NCI-H524 treated with DMSO at 0.1 percent for 48 hours (cell line): ENCODE measurements at places on chromosomes 4 and X.

DNA sequence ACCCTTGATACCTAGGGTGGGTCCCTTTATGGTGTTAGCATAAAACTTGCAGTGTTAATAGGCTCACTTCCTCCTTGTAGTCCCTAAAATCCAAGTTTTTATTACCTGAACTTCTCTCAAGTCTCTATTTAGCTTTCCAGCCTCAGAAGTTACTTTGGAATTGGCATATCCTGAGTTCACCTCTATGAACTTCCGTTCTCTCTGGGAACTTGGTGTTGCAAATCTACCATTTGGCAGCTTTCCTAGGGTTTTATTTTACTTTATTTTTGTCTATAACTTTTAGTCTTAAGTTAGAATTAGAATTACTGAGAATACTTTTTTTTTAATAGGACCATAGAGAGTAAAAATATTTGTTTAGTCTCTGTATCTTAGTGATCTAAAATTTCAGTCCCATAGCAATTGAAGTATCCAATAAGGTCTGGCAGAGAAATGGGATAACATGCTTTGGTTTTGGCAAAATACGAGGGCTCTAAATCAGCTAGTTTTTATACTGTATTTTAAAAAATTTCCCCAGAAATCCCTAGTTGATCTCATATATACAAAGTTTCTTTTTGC lies 30.3 kb upstream of the NAF1 start:
- DNase-seq = no peak

GRCh38 chr4:478373-478772 lies 20.6 kb downstream of the ZNF721 start:
- DNase-seq = no peak

GRCh38 chrX:97200454-97200853 lies 316.7 kb downstream of the RPA4 start:
- no peak for DNase-seq

- no peak for DNase-seq
Measured at GRCh38 chr4:17544831-17545234, 29.9 kb downstream of the CLRN2 start.

DNA sequence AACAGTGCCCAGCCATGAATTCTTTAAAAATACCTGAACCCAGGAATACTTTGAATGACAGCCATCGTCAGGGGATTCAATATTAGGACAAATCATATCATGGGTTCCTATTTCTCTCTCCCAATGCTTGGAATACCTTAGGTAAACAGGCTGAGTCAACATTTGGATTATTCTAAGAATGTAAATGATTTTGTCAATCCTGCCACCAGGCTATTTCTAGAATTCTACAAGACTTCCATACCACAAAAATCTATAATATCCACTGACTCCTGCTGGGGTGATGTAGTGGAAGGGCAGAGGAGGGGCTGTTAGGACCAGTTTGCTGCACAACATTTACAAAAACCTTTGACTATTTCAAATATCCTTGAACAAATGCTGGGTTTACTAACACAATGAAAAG lies 65.2 kb downstream of the IGFBP7 start:
- DNase-seq = no peak

- peak; percentile 2 for DNase-seq
Measured at GRCh38 chr4:53908661-53909078, 155.7 kb downstream of the CHIC2 start.

DNA sequence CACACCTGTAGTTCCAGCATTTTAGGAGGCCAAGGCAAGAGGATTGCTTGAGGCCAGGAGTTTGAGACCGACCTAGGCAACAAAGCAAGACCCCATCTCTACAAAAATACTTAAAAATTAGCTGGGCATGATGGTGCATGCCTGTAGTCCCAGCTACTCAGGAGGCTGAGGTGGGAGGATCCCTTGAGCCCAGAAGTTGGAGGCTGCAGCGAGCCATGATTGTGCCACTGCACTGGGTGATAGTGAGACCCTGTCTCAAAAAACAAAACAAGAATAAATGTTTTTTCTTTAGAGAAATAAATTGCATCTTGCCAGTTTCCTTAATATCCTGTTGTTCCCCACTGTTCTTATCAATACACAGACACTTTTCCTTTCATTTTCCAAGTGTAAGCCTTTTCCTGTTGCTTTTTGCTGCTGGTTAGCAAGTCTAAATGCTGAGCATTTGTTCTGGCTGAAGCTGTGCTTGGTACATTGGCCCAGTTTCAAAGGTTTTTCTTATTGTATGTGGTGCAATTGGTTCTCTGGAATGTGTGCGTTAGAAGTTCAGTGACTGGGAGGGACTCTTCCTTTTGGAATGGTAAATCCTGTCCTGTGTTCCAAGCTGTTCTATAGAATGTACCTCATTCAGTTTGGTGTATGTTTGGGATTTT lies 98.2 kb downstream of the AFF1 start:
- no peak for DNase-seq

GRCh38 chr4:40194602-40195161 lies 2.1 kb upstream of the RHOH start:
- no peak for DNase-seq

- DNase-seq = no peak
Measured at GRCh38 chr4:6701371-6701770, 7.7 kb downstream of the S100P start.

- no peak for DNase-seq
Measured at GRCh38 chr4:111214371-111214770, 591.5 kb upstream of the PITX2 start.

GRCh38 chr4:26088433-26088928 lies 174.5 kb downstream of the SMIM20 start:
- no peak for DNase-seq

DNA sequence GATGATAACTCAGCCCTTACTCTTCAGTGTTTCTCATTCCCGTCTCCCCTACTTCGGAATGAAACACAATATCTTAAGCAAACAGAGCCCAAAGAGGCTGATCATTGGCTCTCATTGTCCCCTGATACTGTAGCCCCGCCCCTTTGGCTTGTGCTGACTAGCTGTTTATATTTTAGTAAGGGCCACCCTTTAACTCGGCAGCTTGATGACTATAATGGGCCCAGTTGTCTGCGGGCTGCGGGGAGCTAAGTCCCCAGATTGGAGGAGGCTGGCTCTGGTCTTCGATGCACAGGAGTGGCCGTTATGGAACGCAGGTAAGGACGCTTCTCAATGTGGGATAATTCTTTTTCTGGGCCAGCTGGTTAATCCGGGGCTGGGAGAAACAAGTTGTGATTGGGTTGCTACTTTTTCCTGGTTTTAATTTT lies at the start of gene TRIM2:
TSS of gene TRIM2 (plus strand) at position 197 of the 425 bp plus-strand sequence. CDS start at position 285, 88 bp downstream.
- DNase-seq = peak; percentile 46

DNA sequence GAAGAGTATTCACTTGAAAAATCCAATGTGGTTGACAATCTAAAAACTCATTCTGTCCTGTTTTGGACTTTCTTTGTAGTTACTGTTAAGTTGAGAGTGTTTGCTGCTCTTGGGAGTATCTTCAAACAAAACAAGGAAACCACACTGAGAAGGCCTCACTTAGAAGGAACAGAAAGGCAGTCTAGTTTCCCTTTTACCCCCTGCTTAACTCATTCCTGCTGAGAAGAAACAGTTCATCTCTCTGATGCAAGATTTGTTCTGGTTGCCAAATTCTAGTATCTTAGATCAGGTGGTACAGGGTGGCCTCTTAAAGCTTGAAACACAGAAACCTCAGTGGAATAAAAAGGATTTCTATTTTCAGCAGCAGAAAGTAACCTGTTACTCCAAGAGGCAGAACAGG lies 41.4 kb downstream of the GUCY2F start:
- no peak for DNase-seq

- no peak for DNase-seq
Measured at GRCh38 chr4:110119880-110120279, 78.5 kb downstream of the ELOVL6 start.

GRCh38 chr4:68324519-68325262 lies 25.2 kb downstream of the YTHDC1 start:
- DNase-seq = no peak

DNA sequence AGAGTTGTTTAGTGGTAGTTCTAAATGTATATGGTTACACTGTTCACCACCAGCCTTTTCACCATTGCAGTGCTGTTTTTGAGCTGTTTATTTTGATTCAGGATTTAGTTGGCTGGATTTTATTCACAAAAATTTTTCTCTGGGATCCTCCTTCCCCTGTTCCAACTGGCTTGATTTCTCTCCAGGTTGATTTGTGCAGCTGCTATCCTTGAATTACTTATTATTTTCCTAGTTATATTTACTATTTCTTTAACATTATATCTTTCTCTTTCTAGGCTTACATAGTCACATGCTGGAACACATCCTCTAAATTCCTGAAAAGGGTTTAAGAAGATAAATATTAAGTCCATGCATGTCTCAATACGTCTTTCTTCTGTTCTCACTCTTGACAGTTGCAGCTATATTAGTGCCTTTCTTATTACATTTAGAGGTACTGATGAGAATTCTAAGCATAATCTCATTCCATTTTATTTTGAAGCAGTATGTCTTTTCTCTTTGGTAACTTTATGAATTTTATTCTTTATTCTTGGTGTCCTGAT lies 82.2 kb downstream of the SUPT20HL2 start:
- no peak for DNase-seq

DNA sequence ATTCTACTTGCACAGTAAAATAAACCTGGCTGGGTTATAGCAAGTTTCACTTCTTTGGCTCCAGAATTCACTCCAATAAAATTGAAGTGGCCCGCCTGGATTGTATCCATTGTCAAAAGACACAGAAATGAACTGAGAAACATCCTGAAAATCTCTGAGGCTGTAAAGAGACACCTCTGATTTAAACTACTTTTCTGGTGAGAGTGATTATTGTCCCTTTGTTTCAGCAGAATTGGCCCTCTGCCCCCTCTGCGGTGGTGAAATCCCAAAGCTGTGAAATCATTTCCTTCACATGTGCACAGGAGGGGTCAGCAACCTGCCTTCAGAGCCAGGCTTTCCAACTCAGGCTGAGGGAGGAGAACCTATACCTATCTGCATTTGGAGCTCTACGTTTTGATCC lies 23.0 kb downstream of the GAB3 start:
- no peak for DNase-seq

- no peak for DNase-seq
Measured at GRCh38 chrX:130994671-130995070, 63.5 kb upstream of the ARHGAP36 start.

GRCh38 chr4:138241281-138242075 lies 671 bp downstream of the SLC7A11 start:
- no peak for DNase-seq

GRCh38 chrX:16239211-16239610 lies 71.9 kb downstream of the MAGEB17 start:
- no peak for DNase-seq

DNA sequence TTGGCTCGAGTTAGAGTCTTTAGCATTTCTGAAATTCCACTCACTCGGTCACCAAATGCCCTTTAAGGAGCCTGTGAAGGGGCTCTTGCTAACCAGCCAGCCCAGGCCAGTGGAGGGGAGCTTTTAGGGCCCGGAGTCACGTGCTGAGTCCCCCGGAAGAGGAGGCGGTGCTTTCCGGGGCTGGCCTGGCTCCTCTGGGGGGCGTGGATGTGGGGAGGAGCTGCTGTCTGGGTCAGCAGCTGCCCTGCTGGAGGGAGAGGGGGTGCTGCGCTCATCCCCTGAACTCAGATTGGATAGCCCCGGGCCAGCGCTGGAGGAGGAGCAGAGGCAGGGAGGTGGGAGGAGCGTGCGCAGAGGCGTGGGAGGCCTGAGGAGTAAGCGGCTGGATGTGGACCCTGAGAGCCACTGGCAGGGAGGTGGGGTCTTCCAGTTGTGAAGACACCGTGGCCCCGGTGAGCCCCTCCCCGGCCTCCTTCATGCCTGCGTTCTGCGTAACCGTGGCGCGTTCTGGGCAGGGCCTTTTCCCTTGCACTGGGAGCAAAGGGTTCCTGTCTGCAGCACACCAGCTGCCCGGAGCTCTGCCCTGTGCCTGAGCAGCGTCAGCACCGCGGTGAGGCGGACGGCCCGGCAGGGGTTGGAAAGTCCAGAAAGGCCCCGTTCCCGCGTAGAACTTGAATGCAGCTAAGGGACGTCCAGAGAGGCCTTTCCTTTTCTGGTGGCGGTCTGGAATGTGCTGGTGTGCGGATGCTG lies 19.7 kb downstream of the MAEA start:
- no peak for DNase-seq

GRCh38 chrX:8868070-8868773 lies 67.0 kb upstream of the FAM9A start:
- DNase-seq = no peak

DNA sequence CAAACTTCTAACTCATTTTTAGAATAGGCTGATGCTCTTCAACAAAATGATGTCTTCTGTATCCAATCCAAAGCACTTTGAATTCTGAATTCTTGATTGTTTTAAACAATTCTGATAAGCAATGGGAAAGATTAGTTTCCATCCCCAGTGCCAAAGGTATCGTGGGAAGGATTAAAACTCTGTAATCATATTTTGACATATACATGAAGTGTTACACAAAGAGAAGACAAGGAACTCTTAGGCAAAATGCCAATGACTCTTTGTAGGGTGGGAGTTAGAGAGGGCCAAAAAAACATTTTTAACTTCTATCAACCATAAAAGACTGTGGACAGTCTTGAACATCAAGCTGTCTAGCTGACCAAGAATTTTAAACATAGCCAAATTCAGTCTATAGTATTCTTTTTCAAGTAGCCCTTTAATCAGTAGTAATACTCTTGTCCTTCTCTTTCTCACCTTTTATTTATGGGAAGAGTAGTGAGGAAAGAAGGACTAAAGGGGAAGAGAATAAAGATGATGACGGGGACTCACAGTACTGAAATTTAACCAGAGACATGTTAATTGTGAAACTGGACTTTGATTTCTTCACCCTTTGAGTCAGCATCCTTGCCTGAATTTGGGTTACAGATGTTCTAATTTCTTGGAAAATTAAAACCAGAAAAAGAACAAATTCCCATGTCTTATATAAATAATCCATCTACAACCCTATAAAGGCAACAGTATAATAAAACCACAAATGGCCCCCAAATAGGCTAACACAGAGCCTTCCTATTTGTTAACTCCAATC lies 51.8 kb upstream of the VEGFD start:
- no peak for DNase-seq

DNA sequence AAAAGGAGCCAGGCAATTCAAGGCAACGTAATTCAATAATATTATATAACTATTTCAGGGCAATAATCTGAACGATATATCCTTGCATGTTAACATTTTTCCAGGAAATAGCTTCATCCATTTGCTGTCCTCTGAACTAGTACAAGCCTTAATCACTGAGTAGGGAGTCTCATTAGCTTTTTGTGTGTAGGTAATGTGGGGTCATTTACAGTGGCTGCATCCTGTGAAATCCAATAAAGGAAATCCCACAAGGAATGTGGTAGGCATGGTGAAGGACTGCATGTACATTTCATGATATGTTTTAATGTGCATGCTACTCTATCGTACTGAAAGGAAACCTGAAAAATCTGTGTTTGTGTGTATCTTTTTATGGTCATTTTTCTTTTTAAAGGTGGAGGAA lies 103.5 kb downstream of the SLC4A4 start:
- no peak for DNase-seq

DNA sequence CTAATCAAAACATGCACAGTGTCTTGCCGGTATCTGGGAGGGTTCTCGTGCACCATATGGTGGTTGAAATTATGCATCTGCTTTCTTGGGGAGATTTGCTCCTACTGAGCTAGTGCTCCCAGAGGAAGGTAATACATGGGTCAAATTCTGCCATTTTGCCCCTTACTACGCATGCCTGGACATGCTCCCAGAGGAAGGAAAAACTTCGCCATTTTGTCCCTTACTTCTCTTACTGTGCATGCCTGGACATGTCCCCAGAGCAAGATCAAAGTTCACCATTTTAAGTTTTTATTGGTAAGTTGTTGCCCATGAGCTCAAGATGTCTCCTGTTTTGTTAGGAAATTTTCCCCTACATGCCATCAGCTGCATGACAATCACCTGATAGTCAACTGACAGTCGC lies 252.1 kb upstream of the KLHL4 start:
- DNase-seq = no peak

- DNase-seq = no peak
Measured at GRCh38 chr4:25493466-25493865, 116.4 kb downstream of the ANAPC4 start.
